CD4-positive, alpha-beta T cell treated with Interferon alpha-2 for 1 hour (primary cell): ENCODE measurements at places on chromosomes 7 and 10.

DNA sequence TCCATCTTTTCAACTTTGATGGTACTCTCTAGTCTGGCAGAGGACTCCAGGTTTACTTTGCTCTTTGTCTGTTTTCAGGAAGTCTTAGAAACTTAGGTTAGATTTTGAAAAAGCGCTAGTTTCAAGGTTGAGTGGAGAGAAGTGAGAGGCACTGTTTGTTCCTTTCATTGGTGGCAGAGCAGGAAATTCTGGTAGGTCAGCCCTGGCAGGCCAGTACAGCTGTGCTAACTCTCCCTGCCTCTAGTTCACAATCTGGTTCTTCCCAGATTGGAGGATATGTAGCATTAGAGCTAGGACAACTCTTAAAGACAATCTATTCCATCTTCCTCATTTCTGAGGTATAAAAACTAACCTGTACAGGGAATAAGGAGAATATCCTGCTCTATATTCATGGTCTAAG lies 160.9 kb upstream of the FZD1 start:
- DNase-seq: no peak

DNA sequence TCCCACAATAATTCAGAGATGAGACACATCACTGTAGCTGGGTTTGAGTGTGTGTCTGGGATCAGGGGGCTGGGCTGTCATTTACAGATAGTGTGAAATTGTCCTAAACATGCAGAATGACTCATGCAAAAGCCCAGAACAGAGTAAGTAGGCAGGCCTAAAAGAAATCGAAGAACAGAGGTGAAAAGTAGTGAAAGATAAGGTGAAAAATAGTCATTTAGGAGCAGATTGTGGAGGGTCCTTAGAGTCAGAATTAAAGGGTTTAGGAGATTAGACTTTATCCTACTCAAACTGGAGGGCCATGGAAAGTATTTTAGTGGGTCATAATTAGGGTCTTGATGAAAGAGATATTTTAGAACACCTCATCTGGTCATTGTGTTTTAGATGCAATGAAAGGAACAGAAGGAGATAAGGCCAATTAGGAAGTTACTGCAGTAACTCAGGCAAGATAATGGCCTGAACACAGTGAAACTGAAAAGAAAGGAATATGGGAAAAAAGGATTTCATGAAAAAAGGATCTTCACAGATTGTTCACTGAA lies 58.3 kb upstream of the NEBL start:
- DNase-seq: no peak

GRCh38 chr10:1687623-1688150 lies 49.6 kb downstream of the ADARB2 start:
- DNase-seq: no peak

GRCh38 chr7:105345003-105345402 lies 43.7 kb downstream of the SRPK2 start:
- DNase-seq: no peak

- DNase-seq: no peak
Measured at GRCh38 chr10:119025776-119026175, 3.7 kb upstream of the NANOS1 start.

DNA sequence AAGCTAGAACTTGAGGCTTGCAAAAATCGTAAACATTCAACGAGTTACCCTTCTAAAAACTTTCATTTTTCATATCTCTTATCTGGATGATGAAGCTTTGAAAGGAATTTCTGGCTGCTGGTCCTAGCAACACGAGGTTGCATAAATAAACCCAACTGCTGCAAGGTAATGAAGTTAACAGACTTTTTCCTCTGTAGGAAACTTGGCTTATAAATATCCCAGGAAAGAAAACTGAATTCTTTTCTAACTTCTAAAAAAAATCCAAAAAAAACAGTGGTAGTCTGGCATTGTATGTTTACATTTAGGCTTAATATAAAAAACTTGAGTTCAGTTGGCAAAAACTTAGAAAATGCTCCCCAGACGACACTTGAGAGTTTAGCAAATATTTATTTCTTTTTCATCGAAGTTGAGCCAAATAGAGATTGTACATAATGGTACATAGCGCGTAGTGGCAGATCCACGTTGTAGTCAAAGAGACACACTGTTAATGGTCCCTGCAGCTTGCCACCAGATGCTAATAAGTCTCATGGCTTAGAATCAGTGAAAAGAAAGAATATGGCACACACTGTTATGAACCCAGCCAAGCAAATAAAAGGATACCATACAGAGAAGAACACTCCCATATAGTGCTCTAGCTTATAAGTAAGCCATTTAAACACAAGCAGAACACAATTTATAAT lies 200.3 kb upstream of the PCLO start:
- DNase-seq: no peak

GRCh38 chr7:158760936-158761335 lies 56.3 kb upstream of the NCAPG2 start:
- no peak for DNase-seq

DNA sequence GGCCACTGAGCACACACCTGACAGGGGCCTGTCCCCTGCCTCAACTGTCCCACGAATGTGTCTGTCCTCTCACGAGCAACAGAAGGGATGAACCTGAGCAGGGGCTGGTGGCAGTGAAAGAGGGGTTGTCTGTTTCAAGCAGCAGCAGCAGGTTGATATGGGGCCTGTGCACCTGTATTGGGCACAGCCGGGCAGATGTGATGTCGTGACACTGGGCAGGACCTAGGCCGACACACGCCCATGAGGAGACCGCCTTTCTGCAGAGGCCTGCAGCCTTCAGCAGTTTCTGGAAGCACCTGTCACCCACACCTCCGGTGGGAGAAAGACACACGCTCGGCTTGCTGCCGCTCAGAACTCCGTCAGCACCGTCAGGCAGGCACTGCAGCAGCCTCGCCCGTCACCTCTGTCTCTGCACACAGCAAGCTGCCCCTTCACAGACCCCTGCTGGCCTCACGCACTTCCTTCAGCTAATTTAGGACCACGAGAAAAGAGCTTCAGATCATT lies 48.5 kb downstream of the AMZ1 start:
- DNase-seq: no peak

GRCh38 chr10:80196270-80196949 lies 8.9 kb downstream of the ANXA11 start:
- DNase-seq: peak; percentile 53

DNA sequence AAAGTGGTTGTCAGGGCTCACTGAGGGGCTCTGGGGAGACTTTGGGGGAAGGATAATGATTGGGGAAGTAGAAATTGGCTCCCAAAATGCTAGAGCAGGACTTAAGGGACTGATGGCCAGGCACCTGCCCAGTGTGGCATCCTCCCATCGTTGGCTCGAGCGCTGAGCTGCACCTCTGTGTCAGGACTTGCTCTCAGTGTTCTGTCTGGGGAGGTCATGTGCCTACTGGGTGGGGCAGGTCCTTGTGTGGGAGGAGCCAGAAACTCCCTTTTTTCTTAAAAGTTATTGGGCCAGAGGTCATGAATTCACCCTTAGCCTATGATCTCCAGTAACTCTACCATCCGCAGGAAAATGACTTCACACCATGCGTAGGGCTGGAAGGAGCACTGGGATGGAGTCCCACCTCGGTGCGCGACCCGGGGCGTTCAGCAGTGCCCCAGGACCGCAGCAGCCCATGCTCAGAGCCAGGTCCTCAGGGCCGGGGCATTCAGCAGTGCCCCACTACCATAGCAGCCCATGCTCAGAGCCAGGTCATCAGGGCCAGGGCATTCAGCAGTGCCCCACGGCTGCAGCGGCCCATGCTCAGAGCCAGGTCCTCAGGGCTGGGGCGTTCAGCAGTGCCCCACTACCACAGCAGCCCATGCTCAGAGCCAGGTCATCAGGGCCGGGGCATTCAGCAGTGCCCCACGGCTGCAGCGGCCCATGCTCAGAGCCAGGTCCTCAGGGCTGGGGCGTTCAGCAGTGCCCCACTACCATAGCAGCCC lies 221.9 kb downstream of the EBF3 start:
- no peak for DNase-seq

DNA sequence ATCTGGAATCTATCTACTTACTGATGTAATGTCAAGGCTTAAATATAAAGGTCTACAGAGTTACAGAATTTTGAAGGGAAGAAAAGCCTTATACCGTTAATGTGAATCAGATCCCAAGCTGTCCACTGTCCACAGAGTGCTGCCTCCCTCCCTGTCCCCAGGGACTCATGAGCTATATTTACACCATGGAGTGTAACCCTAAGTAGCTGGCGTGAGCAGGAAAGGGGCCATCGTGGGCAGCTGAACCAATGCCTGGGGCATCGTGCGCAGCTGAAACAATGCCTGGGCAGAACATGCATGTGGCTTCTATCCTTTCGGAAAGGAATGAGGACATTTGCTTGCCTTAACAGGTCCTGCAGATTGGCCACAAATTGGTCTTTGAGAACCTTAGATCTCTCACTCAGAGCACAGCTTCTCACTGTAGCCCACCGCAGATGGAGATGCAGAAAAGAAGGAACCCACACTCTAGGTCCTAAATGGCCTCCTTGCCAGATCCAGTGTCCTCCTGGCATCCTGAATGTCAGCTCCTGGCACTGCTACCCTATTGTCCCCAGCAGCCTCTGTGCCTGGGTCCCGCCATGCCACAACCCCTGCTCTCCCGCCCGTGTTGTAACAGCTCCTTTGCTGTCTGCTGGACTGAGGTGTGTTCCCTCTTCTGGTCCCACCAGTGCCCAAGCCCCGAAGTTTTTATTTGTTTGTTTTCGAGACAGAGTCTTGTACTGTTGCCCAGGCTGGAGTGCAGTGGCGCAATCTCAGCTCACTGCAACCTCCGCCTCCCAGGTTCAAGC lies 30.3 kb downstream of the CCDC3 start:
- no peak for DNase-seq

DNA sequence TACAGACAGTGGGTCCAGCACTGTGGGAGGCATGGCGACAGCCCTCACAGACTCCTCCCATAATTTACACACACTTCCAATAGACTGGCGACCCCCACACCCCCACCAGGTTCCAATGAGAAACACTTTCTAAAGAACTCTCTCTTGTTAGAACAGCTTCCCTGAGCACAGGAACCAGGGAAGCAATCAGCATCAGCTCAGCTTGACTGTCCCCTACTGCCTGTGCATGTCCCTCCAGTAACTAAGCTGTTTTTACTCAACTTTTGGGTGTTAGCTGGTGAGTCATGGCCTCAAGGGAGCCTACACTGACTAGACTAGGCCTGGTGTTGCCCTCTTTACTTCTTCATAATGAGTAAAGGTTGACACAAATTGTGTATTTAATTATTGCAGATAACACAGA lies 32.6 kb upstream of the HERPUD2 start:
- DNase-seq: peak; percentile 17

GRCh38 chr7:138478499-138478908 lies 18.4 kb downstream of the TRIM24 start:
- DNase-seq: no peak

DNA sequence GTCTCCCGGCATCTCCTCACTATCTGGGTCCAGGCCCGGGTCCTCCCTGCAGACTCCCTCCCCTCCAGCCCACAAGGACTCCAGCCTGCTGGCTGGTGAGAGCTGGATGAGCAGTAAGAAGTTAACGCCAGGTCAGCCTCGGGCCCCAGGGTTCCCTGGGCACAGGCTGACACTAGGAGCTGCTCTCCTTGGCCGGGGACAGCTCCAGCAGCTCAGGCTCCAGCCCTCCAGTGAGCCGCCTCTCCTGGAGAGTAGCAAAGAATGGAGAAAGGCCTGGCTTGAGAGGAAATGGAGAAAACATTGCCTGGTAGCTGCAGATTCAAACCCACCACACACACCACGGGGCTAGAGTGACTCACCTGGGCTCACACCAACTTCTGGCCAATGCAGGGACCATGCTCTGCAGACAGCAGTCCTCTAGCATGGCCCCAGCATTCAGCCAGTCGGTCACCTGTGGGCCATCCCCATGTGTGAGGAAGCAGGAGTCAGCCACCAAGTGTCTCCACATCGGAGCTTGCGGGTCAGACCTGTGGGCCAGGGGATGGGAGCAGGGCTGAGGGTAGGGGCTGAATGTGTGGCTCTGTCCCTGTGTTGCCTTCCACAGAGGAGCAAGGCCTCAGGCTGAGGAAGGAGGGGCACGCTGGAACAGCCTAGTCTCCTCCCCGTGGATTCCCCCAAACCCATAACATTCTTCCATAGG lies 6.5 kb downstream of the SAP25 start:
- no peak for DNase-seq

GRCh38 chr7:116873619-116874018 lies 11.2 kb downstream of the CAPZA2 start:
- DNase-seq: no peak

DNA sequence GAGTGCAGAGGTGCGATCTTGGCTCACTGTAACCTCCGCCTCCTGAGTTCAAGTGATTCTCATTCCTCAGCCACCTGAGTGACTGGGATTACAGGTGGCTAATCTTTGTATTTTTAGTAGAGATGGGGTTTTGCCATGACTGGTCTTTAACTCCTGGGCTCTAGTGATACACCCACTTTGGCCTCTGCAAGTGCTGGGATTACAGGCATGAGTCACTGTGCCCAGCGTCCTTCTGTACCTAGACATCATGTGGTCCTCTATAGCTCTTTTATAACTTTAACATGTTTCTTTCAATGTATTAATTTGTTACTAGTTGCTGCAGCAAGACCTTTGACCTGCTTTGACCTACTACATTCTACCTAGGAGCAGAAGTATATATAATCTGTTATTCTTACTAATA lies 38.7 kb upstream of the BICC1 start:
- DNase-seq: no peak

DNA sequence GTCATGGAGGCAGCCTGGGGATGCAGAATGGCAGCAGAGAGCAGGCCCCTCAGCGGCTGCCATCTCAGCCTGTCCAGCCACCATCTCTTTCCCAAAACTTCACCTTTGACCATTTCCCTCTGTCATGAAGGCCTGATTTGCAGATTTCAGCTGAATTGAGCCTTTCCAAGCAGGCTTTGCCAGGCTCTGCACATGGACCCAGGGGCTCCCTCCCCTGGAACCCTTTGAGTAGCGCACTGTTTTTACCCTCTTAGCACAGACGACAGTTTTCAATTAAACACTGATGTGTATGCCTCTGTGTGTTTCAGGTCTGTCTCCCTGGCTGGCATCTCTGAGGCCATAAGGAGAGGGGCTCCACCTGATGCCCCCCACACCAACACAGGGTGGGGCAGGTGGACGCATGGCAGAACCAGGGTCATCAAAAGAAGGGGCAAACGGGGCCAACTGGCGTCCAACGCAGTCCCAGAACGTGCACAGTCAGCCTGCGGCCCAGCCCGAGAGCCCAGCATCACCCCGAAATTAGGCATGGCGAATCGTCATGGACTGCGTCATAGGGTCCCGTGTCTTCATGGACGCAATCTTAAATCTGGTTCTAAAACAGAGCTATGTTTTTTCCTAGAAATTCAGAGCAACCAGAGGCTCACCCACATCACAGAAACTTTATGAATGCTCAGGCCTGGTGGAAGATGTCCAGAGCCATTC lies 185.0 kb upstream of the TCERG1L start:
- no peak for DNase-seq

DNA sequence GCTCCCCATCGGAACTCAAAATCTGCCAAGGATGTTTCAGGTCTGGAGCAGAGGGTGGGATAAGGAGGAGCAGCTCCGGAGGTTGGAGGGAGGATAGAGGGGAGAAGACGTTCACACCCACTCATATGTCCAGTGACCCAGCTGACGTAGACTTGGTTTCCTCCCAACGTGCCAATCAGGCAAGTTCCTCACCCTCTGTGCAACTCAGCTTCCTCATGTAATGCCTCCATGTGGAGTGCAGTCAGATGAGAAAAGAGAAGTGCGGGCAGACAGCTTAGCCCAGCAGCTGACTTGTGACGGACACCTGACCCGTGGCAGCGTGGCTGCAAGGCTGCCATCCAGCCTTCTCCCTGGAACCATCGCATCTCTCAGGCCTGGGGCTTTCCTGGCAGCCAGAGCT lies 86.8 kb downstream of the NPTX2 start:
- no peak for DNase-seq
